ENCODE measurements at places on chromosomes 4 and X. TPM values are rescaled to one million over a fixed set of nuclear protein-coding genes. Genes with fewer than 3 reads are reported as not detected.

Gene KIT
- polyA plus RNA-seq: 0.03 TPM

Gene NEUROG2
- polyA plus RNA-seq: not detected

Gene TIMP1
- 151 TPM for polyA plus RNA-seq

Gene FHIP1A
- 13.4 TPM for polyA plus RNA-seq

Gene TASL
- polyA plus RNA-seq: not detected

Gene TMPRSS11D
- polyA plus RNA-seq: 0.26 TPM

Gene DUX4
- not detected for polyA plus RNA-seq

Gene PF4V1
- polyA plus RNA-seq: not detected

Gene CXCL11
- polyA plus RNA-seq: 1.4 TPM

Gene NAP1L3
- polyA plus RNA-seq: 0.61 TPM

Gene LETM1
- polyA plus RNA-seq: 23.4 TPM

Gene SYTL5
- polyA plus RNA-seq: 0.09 TPM

Gene FSTL5
- not detected for polyA plus RNA-seq

Gene ZNF732
- 0.51 TPM for polyA plus RNA-seq

Gene CHIC2
- 21.9 TPM for polyA plus RNA-seq

Gene UGT2B15
- not detected for polyA plus RNA-seq

Gene CLCN4
- polyA plus RNA-seq: 0.31 TPM

Gene MTMR8
- 1.1 TPM for polyA plus RNA-seq

Gene FGFR3
- 109 TPM for polyA plus RNA-seq

Gene HTR2C
- not detected for polyA plus RNA-seq

Gene TRIM75
- polyA plus RNA-seq: not detected

Gene ZFX
- polyA plus RNA-seq: 31.8 TPM

Gene DMRTC1B
- polyA plus RNA-seq: not detected

Gene SLC9B1
- polyA plus RNA-seq: not detected

Gene IGFBP7
- polyA plus RNA-seq: 413 TPM

Gene XKRX
- 0.26 TPM for polyA plus RNA-seq

Gene TECRL
- not detected for polyA plus RNA-seq

Gene HSFX2
- 0.39 TPM for polyA plus RNA-seq

Gene FGB
- not detected for polyA plus RNA-seq

Gene CFP
- 0.04 TPM for polyA plus RNA-seq

Data from keratinocyte (primary cell).